Non-pigmented ciliary epithelial cell (primary cell): ENCODE measurements at places on chromosomes 3 and 15.

GRCh38 chr3:141708367-141708766, 29.7 kb upstream of the RNF7 start:
- DNase-seq = no peak

- no peak for DNase-seq
Measured at GRCh38 chr15:57922776-57923175, 142.7 kb downstream of the ALDH1A2 start.

- no peak for DNase-seq
Measured at GRCh38 chr3:71723452-71724170, 1.6 kb downstream of the EIF4E3 start.

DNA sequence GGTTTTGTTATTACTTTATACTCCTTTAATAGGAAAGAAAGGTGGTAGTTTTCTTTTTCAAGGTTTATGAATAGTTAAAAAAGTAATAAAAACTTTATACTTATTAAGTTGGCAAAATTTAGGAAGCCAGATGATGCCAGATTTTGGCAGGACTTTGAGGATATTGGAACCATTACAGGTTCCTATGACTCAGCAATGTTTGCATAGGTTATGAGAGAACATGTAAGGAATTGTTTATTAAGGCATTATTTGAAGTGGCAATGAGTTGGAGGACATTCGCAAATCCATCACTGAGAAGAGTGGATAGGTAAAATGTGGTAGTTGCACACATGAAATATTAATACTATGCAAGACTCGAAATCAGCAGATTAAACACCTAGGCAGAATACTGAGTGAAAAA, 29.9 kb downstream of the CDAN1 start:
- DNase-seq = no peak

DNA sequence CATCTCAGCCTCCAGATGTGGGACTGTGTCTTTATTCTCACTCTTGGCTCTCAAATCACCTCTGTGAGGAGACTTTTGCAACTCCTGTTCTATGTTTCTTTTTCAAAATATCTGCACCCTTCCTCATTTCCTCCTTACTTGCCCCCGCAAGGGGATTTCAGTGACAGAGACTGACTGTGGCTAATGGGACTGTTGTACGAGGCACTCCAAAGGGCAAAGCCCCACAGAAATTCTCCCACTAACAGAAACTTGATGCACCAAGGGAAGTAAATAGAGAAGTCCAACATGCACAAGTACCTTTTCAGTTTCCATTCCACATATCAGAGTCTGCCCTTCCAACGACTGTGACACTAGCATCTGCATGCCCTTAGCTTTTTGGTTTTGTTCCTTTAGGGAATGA, 69.7 kb downstream of the LRRK1 start:
- DNase-seq = no peak

DNA sequence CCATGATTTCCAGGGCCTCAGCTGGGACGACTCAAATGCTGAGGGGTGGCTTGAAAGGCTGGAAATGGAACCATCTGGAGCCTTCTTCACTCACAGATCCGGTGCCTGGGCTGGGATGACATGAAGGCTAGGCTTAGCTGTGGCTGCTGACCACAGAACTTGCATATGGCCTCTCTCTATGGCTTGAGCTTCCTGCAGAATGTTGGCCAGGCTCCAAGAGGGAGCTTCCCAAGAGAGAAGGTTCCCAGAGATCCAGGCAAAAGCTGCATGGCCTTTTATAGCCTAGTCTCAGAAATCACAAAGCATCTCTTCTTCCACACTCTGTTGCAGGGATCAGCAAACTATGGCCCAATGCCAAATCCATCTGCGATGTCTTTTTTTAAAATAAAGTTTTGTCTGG, 44.8 kb downstream of the GATM start:
- DNase-seq = no peak

- peak; percentile 37 for DNase-seq
Measured at GRCh38 chr3:187678726-187679268, 8.6 kb upstream of the SST start.

GRCh38 chr3:122058294-122058693, 3.1 kb downstream of the CD86 start:
- DNase-seq = no peak

DNA sequence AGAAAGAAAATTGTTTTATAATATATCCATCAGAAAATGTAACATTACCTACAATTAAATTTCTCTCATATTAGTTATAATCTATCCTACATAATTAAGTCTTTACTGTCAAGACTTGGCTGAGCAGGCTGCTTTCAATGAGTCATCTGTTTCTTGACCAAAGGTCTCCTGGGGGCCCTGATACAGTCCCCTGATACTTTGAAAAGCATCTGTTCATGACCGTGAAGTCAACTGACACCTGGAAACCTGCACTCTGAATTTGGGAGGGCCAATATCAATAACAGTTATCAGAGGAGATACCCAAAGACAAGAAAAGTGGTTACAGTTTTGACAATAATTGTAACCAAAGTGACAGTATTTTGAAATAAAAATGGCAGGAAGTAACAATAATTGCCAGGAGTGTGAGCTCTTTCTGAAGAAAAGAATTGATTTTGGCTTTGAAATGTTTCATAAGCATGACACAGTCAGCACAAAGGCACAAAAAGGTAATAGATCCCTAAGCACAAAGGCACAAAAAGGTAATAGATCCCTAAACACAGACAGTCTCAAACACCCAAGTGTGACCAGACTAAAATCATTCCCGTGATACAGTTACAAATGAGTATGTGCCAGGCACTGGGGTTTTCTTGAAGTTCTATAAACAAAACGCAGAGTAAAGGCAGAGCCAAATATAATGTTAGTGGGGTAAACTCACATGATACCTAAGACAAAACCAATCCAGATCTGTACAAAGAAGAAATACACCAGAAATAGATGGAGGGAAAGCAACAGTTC, 260.7 kb downstream of the PLOD2 start:
- no peak for DNase-seq

GRCh38 chr3:14274999-14275961, 96.7 kb downstream of the LSM3 start:
- DNase-seq = no peak

- DNase-seq = no peak
Measured at GRCh38 chr3:78086150-78086549, 1046.3 kb downstream of the ROBO2 start.

DNA sequence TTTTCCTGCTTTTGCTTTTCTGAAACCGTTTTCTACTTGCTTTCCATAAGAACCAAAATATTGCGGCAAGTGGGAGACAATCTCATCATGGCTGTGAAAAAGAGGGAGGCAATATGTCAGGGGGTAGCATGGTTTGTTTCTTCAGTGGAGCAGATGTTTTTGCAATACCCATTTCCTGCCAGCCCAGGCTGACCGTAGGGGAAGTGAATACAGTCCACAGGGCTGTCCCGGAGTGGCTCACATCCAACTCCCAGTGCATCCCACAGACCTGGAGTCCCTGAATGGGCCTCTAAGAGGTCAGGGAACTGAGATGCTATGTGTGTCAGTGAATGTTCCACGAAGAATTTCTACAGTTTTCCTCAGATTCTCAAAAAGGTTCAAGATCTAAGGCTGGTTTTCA, 69.6 kb downstream of the EPHB1 start:
- DNase-seq = no peak

DNA sequence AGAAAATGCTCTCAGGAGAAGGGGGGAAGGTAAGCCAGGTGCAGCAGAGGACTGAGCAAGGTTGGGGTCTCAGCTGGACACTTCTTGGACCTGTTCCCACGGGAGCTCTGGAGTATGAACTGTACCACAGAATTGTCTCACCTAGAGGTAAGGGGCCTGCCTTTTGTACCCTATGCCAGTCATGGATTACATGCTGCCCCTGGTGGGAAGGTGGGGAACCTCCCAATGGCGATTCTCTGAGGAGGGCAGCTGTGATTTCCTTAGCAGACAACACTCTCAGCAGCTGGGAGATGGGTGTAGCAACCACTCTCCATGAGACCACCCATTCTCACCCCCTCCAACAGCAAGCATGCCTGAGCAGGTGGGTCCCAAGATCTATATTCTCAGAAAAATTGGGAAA, 329.4 kb upstream of the CTNNB1 start:
- DNase-seq = no peak

DNA sequence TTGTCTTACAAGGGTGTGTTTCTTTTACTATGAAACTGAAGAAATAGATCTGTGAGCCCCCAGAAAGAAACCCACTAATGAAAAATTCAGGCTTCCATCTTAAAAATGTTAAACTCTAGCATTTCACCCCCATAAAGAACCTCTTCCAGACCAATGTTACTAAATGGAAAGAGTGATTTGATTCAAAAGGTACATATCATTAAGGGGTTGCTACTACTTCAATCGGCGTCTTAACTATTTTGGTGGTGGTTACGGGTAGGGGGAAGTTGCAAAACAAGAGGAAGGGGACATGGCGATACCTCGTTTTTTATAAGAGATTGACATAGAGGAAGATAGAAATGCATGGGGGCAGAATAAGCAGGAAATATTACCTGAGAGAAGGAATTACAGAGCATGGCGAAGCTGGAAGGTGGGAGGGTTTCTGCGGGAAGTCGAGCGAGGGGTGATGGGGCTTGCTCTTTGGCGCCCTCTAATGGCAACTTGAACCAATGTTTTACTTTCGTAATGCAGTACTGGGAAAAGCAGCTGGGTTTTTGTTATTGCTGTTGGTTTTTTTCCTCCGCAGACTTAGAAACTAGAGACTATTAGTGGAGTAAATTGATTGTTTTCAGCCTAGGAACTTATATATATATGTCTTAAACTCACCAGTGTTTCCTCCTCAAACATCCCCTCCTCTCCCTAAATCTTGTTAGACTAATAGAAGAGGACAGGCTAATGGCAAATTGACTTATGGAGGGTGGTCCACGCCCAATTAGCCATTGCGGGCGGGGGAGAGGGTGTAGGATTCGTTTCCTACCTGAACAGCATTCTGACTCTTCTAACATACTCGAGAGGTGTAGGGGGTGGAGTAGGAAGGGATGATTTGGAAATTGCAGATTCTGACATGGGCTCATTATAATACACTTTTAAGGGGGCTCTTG, 11.3 kb upstream of the SOX2 start:
- DNase-seq = peak; percentile 26

- no peak for DNase-seq
Measured at GRCh38 chr15:99090011-99090699, 14.7 kb upstream of the SYNM start.
